ENCODE measurements at places on chromosomes 11 and 22.

- DNase-seq, result peak; percentile 44
These were observed 15.1 kb upstream of the SLC3A2 start for GRCh38 chr11:62865635-62866034.

- DNase-seq, result no peak
These were observed 775.6 kb downstream of the BRD1 start for GRCh38 chr22:49052023-49052538.

DNA sequence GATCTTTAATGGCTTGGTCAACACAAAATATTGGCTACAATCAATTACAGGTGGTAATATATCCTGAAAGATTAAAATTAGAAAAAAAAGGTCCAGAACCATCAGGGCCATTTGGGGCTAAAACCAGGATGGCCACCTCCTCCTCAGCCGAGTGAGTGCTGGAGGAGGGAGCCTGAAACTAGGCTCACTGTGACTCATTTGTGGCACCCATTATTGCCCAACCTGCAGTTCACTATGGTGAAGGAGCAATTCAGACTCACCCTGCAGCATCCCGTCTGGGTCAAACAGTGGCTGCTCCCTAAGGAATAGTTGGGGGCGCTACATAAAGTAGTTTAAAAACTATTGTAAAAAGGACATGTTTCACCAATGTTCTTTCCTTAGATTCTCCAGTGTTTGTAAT, 60.7 kb downstream of the GLYATL1 start:
- no peak for DNase-seq

- DNase-seq, result peak; percentile 27
These were observed 16.6 kb downstream of the OR8A1 start for GRCh38 chr11:124586238-124586860.

- no peak for DNase-seq
These were observed 43.8 kb downstream of the CEP164 start for GRCh38 chr11:117371453-117371852.

DNA sequence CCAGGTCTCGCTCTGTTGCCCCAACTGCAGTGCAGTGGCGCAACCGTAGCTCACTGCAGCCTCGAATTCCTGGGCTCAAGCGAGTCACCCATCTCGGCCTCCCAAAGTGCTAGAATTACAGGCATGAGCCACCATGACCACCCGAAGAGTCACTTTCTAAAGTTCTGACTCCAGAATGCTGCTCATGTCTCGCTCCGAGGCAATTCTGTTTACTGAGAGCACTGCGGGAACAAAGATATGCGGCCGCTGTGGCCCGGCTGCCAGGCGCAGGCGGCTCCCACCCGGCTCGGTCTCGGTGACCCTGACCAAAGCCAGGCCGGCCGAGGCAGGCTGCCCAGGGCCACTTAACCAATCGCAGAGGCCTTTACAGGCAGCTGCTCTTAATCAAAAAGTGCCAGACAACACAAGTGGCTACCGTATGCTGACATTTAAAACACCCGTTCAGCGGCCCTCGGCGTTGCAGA, 78.7 kb downstream of the PHF21B start:
- peak; percentile 4 for DNase-seq

- no peak for DNase-seq
These were observed 390.0 kb downstream of the TENM4 start for GRCh38 chr11:79050786-79051185.

DNA sequence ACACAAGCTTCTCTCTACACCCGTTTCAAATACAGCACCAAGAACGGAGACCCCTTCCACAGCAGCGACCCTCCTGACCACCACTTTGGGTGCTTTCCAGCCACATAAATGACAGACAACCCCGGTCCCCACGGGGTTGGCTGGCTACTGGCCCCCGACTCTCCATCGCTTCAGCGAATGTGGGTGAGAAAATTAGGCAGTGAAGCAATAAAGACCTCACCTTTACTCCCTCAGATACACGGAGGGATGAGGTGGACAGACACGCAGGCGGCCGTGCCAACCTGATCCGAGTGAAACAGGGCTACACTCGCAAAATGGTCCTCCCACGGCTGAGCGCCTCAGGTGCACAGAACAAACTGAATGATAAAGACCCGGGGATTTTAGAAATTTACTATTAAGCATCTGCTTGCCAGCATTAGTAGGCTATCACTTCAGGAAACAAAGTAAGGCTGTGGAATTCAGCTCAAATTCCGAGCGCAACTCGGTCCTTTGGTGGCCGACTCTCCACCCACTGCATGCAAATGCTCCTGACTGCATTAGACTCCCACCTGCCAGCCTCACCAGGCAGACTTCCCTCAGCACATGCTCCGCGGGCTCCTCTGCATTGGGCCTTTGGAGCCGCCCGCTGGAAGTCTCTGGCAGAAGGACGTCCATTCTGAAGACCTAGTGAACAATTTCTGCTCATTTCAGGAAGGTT, 12.8 kb upstream of the EFCAB6 start:
- DNase-seq, result no peak

- no peak for DNase-seq
These were observed 160.0 kb downstream of the ST3GAL4 start for GRCh38 chr11:126515501-126515900.

Measured in GM04504 (cell line).